ENCODE measurements at places on chromosomes 16 and 17. TPM values are rescaled to one million over a fixed set of nuclear protein-coding genes. Genes with fewer than 3 reads are reported as not detected.

SLC25A19 gene
- 18.4 TPM for total RNA-seq

PRR35 gene
- not detected for total RNA-seq

TPSG1 gene
- total RNA-seq = not detected

PRAC2 gene
- not detected for total RNA-seq

DNA sequence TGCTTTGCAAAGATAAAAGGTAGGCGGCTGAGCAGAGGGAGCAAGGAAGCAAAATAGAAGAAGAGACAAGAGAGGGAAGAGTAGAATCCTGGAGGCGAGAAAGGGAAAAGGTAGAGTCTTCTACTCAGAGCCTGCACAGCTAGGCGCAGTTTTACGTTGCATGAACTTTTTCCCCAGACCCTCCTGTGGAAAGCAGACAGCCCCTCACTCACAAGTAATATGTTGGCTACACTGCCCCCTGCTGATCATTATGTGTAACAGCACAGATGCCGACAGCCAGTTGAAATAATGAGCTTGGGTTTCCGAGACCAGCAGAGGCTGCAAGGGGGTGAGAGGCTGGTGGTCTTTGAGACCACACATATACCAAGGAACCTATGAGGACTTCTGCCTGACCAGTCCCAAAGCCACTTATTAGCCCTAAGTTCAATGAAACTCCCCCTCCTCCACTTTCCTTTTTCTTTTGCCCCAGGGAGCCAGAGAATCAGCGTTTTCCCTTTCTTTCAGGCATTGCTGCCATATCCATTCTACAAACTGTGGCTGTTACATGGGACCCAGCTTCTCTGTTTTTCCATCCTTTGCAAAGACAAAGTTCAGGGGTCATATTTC, 22.5 kb upstream of the CMTR2 start:
- H3K4me3 ChIP-seq = no peak overlapping the region
- no peaks in the 10 kb centered on the region for H3K36me3 ChIP-seq
- peaks cover 39% of the 10 kb centered on the region for H3K27me3 ChIP-seq
- no peak overlapping the region for H3K27ac ChIP-seq
- peak; percentile 30 for DNase-seq

- H3K36me3 ChIP-seq = no peaks in the 10 kb centered on the region
- no peak overlapping the region for H3K27ac ChIP-seq
- peaks cover 23% of the 10 kb centered on the region for H3K4me1 ChIP-seq
- DNase-seq = no peak
Measured at GRCh38 chr16:84603140-84603816, 14.6 kb downstream of the COTL1 start.

GRCh38 chr16:14077918-14078317, 6.8 kb downstream of the MRTFB start:
- no peak for DNase-seq
- H3K36me3 ChIP-seq = peaks cover 32% of the 10 kb centered on the region
- H3K4me1 ChIP-seq = peaks cover 31% of the 10 kb centered on the region
- H3K27ac ChIP-seq = peak overlapping the region; percentile 7
- no peaks in the 10 kb centered on the region for H3K27me3 ChIP-seq
- no peak overlapping the region for H3K4me3 ChIP-seq
